CD14-positive monocyte (primary cell): ENCODE measurements at places on chromosomes 3 and 15.

DNA sequence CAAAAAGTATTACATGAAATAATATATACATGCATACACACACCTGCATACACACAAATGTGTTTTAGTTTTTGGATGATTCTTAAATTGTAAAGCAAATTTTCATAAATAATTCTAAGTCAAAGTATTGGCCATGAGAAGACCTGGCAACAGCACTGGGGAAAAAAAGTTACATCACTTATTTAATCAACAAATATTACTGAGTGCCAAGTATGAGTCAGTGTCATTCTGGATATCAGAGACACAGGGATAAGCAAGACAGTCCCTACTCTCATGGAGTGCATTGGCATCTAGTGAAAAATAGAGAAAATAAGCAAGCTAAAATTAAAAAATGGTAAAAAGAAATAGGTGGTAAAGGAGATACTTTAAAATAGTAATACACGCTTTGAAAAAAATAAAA lies 29.4 kb upstream of the GUCA1C start:
- DNase-seq: no peak

DNA sequence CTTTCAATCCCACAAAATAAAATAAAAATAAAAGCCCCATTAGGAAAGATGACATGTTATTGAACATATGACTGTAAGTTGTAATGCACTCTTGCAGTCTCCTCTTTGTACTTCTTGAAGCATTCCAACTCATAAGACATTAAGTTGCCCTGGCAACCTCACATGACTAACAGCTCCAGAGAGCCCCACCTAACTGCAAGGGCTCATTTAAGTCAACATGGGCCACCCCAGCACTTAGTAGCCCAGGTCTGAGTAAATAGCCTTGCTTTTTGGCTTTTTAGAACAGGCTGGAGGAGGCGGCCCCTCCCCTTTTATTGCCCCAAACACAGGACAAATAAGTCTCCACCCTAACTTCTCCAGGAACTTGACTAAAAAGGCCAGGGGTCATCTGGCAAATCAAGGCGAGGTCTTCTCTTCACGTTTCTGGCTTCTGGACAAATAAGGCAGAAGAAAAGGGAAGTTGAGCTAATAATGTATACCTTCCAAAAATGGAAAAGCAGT lies 135.1 kb downstream of the TMCO5A start:
- peak; percentile 85 for DNase-seq

GRCh38 chr3:55891106-55891505 lies 404.0 kb upstream of the WNT5A start:
- DNase-seq: no peak

- no peak for DNase-seq
Observed at GRCh38 chr3:60839246-60839645, 412.0 kb downstream of the FHIT start.

- DNase-seq: no peak
Observed at GRCh38 chr3:4974154-4974553, 5.1 kb upstream of the BHLHE40 start.

DNA sequence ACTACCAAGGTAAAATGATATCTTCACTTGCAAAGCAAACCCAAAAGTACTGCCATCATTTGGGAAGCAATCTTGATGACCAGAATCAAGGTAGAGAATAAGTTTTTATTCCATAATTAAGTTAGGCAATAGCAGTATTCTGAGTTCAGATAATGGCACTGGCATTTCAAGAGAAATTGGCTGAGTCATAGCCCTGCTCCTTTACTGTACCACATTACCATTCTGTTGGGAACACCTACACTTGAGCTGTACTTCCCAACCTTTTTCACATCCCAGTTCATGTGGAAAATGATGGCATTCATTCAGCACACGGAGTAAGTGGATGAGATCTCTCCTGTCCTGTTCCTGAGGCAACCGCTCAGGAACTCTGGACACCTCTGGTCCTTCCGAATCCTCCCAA lies 311.6 kb upstream of the TPRG1 start:
- DNase-seq: no peak

DNA sequence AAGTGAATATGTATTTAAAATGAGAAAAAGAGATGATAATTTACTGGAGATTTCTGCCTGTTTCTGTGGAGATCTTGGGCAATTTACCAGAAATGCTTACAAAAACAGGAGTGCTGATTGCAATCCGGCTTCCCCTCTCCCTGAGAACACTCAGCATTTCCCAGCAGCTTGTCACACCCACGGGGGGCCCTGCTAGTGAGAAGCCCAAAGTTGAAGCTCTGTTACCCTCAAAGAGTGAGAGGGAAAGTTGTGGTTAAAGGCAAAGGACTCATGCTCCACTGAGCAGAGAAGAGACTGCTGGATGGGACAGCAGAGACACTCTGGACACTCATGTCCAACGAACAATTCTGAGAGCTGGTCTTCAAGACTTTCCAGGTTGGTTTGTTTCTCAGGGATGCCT lies 2.9 kb downstream of the MCTP2 start:
- no peak for DNase-seq

DNA sequence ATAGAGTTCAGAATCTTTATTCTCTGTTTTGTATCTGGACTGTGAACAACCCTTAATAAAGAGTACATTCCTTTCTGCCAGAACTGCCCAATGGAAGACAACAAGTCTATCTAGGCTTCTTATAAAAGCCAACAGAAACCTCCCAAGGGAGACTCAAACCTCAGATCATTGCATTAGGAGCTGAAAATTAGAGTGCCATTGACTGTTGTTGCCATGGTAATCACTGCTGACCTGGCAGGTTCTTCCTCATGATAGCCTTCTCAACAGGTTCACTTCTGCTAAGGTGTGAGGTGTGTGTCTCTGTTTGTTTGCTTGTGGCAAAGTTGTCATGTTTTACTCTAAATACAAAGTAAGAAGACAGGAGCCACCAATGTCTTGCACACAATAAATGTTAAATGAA lies 79.2 kb downstream of the TMEM108 start:
- no peak for DNase-seq

- DNase-seq: no peak
Observed at GRCh38 chr3:120625159-120625586, 29.0 kb downstream of the NDUFB4 start.
